GM04504 (cell line): ENCODE measurements at places on chromosomes 11 and 22.
A peak's percentile ranks its signal among the peaks of the same experiment; 100 is the strongest.

DNA sequence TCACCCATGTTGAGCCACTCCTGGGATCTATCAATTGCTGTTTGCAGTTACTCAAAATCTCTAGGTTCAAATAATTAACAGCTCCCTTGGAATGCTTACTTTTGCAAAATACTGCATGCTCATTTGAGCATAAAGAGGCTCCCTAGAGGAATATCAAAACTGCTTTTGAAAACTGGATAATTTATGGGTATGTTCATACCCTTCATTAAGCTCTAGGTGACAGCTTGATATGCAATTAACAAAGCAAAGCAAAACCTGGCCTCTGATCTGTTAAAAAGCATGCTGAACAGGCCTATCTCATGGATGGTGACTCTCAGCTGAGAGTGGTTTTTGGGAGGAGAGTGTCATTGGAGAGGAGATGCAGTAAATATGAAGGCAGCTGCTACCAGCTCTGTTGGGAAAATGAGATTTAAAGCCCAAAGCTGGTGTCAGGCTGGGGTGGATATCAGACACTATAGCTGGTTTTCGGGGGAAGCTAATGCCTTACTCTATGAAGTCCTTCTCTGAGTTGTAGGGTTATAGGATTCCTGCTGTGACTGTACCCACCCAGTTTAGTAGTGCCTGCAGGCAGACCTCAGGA is 110.9 kb downstream of the RASSF10 start:
- DNase-seq, result no peak

DNA sequence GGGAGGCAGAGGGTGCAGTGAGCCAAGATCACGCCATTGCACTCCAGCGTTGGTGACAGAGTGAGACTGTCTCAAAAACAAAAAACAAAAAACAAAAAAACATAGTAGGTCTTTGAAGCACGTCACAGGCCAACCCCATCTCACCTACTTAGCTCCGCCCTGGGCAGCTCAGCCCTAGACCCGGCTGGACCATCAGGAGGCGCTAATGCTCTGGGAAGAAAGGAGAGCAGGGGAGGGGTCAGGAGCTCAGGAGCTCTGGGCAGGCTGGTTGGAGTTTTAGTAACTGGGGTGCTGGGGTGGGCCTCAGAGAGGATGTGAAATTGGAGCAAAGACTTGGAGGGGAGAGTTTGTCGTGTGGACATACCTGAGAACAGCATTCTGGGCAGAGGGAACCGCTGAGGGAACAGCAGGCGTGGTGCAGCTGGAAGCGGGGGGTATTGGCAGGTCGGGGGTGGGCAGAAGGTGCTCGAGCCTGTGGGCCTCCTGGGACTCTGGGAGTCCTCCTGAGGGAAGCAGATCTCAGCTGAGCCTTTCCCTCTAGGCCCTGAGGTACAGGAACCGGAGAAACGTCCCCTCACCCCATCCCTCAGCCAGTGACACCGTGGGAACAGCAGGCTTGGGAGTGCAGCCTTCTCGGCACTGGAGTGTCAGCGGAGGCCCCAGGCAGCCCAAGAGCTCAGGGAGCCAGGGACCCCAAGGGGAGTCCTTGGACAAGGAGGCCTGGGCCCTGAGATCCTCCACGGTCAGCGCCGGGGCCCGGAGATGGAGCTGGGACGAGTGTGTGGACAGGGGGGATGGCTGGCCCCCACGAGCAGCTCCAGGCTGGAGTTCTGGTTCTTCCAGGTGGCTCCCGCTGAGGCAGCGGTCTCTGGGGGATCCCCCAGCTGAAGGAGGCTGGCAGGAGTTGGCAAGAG is 2.2 kb upstream of the RPS6KA4 start:
- DNase-seq, result no peak

DNA sequence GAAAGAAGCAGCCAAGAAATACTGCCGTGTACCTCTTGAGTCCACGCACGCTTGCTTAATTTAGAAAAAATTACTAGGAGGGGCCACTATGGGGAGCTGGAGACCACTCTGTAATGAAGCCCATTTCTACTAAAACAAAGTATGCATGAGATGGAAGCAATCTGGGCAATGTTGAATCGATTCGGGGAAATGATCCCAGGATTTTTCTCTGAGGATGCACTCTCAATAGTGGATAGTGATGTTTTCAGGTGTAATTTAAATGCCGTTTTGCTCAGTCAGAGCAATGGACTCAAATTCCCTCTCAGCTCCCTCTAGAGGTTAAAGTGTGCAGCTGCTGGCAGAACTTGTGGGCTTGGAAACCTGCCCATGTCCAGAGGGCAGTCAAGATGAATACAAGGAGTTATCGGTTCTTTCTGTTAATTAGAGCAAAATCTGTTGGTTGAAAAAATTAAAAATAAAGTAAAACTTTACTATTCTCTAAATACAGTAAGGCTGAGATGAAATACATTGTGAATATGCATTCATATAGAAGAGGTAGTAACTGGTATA is 64.1 kb downstream of the ME3 start:
- DNase-seq, result peak; percentile 56

DNA sequence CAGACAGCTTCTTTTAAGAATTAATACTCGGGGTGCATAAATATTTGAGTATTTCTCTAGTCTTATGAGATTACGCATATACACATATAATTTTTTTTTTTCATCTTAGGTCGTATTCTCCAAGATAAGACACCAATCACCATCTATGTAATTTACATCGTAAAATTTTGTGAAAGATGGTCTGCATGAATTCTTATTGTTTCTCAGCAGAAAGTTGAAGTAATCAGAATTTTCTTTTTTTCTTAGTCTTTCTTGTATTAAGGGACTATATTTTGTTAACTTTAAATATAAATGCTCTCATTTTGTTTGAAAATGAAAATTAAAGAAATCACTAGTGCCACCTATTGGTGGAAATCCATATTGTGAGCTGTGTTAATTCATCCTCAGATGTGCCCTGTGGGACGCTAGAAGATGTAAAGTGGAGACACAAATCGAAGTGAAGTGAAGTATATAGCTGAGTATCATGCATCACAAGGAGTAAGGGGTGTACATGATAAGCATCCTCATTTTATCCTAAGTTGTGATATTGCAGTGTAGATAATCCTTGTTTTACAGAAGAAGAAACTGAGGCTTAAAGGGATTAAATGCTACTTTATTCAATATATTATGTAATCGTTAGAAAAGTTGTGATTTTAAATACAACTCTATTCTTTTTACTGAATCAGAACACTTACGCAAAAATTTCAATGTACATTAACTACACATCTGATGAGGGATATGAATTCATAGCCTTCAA is 2084.3 kb downstream of the LRRC4C start:
- DNase-seq, result no peak

GRCh38 chr11:103794262-103794661 is 242.2 kb upstream of the DDI1 start:
- no peak for DNase-seq

GRCh38 chr22:28904211-28904896 is 21.0 kb downstream of the ZNRF3 start:
- no peak for DNase-seq

GRCh38 chr11:12762696-12763324 is 88.6 kb downstream of the TEAD1 start:
- DNase-seq, result no peak

DNA sequence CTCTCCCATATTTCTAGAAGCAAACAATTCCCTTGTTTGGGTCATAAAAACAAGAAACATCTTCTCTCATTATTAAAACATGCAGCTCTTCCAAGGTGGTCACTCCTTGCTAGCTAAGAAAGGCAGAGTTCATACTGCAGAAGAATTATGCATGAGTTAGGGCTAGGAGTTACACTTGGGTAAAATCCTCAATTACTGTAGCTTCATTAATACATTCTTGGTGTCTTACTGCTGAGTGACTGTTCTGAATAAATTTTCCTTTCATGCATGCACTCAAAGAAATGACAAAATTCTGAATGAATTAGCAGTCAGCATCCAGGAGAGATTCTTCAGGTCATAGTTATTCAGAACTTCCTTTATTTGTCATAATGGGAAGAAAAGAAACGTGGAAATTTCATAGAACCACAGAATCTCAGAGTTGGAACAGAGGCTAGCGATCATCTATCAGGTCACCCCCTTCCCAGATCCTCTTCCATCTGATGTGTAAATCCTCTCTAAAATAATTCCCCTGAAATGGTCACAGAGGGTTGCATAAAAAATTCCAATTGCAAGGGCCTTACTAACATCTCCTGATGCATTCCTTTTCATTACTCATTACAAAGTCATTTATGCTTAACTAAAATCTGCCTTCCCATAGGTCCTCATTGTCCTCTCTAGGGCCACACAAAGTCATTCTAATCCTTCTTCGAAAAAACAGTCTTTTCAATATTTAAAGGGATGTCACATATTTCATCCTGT is 771.5 kb downstream of the DLG2 start:
- peak; percentile 25 for DNase-seq

GRCh38 chr11:113728814-113729213 is 22.7 kb upstream of the TMPRSS5 start:
- no peak for DNase-seq

- DNase-seq, result no peak
Measured at GRCh38 chr11:114725623-114726022, 47.3 kb downstream of the NXPE2 start.

DNA sequence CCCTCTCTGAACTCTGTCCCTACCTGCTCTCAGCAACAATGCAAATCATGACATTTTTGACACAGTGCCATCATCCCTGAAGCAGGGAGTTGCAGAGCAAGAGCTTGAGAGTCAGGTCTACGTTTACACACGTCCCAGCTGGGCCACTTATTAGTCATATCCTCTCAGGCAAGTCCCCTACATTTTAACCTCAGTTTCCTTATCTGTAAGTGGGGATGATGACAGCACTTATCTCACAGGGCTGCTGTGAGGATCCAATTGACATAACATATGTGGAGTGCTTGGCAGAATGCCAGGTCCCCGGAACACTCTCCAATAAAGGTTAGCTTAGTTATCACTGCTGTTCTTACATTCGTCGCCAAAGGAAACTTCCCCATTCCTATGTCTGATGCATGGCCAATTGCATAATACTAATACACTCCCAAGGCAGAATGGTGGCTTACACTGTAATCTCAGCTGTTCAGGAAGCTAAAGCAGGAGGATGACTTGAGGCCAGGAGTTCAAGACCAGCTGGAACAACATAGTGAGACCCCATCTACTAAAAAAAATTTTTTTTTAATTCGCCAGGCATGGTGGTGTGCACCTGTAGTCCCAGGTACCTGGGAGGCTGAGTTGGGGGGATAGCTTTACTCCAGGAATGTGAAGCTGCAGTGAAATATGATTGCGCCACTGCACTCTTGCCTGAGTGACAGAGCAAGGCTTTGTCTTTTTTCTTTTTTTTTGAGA is 16.6 kb downstream of the ASCC2 start:
- DNase-seq, result peak; percentile 46

DNA sequence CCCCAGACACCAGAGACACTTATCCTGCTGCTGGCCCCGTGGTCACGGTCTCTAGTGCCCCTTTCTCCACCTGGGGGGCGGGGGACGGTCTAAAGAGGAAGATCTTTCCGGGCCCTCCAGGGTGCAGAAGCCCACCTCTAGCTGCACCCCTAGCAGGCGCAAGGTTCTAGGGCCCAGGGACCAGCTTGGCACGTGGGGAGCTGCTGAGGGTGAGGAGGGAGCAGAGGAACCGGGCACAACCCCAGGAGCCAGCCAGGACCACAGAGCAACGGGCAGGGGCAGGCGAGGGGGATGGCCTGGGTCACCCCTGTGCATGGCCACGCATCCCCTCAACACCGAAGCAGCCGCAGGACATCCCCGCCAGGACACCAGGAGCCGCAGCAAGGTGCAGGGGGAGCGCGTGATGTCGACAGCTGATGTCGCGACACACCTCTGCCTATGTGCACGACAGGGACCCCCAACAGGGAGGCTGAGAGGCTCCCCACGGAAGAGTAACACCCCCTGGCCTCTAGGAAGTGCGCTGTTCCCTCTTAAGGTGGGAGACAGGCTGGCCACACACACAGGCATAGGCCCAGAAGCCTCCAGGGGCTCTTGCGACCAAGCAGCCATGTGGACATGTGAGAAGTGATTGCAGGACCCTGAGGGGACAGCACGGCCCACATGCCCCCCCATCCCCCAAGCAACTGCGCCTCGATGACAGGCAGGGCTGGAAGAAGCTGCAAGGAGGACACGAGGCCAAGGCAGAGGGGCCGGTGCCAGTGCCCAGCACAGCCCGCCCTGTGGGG is 5.1 kb downstream of the LRFN4 start:
- DNase-seq, result no peak

DNA sequence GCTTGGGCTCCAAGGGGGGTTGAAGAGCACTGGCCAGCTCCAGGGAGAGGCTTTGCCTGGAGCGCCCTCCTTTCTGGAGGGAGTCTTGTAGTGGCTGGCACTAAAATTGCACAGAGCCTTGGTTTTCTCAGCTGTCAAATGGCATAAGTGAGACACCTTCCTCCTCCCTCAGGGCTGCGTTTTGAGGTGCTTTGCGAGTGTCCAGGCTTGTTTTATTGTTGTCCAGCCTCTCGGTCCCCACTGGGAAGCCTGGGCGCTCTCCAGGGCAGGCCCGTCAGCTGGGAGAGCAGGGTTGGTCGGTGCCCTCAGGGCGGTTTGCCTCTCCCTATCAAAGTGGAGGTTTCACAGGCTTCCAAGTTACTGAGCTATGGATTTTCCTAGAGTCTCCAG is 149.3 kb upstream of the B3GAT1 start:
- no peak for DNase-seq

DNA sequence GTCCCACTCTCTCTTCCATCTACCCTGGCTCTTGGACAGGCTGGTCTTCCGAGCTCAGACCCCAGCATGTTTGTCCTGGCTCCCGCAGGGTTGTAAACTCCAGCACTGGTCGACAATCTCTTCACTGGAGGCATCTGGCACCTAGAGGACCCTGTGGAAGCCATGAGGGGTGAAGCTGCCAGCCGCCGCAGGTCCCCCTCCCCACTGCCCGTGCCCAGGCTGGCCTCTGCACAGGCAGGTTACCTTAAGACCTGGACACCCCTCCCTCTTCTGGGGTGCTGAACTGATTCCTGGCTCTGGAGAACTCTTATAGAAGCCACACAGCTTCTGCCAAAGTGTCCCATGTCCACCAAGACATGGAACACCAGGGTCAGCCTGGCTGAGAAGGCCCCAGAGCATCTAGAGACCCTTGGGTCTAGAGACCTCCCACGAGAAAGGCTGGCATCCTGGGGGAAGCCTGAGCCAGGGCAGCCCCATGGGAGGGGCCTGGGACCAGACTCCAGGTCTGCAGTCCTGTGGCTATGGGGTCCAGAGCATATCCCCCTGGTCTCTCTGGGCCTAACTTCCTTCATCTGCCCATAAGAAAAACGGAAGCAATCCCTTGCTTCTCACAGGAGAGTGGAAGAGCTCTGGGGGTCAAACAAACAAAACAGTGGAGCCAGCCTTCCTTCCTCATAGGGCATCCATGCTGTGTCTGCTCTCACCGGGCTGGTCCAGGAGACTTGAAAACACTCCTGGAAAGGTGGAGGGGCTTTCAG is 30.6 kb downstream of the LMO1 start:
- DNase-seq, result no peak

- DNase-seq, result no peak
Measured at GRCh38 chr11:64321533-64321932, 3.6 kb downstream of the PRDX5 start.

- no peak for DNase-seq
Measured at GRCh38 chr11:60367009-60367408, 11.3 kb upstream of the MS4A7 start.

DNA sequence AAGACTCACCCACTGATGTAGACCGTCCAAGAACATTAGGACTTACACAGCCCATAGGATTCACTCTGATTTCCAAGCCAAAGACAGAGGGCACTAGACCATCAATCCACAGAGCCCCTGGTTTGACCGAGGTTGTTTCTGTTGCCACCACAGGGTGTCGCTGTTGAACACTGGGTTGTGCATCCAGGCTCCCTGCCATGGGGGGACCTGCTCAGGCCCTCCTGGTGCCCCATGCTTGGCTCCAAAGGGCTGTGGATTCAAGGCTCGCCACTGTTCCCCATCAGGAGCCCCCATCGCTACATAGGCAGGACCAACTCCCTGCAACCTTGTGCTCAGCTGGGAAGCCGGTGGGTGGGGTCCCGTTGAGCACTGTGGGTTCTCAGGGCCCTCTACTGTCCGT is 128.0 kb upstream of the ANO1 start:
- no peak for DNase-seq
